Activated CD8-positive, alpha-beta memory T cell treated with anti-CD3 and anti-CD28 coated beads for 1 hour (primary cell): ENCODE measurements at places on chromosomes 1 and 21.

- no peak for DNase-seq
These were observed 355.2 kb downstream of the SMYD3 start for GRCh38 chr1:246151796-246152434.

DNA sequence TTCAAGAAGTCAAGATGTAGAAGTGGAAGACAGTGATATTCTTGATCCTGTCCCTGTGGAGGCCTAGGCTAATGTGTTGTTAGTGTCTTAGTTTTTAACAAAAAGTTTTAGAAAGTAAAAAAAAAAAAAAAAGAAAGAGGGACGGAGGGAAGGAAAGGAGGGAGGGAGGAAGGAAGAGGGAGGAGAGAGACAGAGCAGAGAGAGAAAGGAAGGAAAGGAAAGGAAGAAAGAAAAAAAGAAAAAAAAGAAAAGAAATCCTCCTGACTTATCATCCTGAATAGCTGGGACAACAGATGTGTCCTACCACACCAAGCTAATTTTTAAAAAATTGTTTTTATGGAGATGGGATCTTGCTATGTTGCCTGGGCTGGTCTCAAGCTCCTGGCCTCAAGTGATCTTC lies 24.6 kb downstream of the PHACTR4 start:
- DNase-seq = no peak

DNA sequence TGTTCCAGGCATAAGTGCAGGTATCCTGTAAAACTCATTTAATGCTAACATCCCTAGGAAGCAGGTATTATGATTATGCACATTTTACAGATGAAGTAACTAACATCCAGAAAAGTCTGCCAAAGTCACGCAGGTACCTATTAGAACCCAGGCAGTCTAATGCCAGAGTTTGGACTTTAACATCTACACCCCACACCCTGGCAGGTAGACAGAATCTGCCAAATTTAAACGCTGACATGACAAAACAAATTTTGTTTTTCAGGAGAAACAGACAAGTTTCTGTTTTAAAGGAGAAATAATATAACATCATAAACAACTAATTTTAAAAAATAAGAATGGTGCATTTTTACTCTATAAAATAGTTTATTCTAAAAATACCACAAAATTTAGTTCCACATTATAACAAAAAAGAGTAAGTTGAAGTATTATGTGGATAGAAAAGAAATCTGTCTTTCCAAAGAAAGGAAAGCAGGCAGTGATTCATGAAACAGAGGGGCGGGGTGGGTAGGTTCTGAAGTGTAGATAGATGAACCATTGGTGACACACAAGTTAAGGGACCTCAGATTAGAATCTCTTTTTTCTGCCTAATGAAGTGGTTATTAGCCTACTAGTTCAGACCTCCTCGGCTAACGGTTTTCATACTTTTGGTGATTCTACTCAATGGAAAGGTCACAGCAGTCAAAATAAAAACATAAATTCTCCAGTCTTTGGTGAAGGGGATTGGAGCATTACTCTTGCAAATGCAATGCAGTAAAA lies 1.7 kb downstream of the ASPM start:
- no peak for DNase-seq

- peak; percentile 13 for DNase-seq
These were observed 47.0 kb downstream of the CYP2J2 start for GRCh38 chr1:59879574-59879973.

- no peak for DNase-seq
These were observed 7.0 kb upstream of the CELA2A start for GRCh38 chr1:15449567-15449966.
